T-helper 1 cell (primary cell): ENCODE measurements at places on chromosomes 1 and 21.
A peak's percentile ranks its signal among the peaks of the same experiment; 100 is the strongest.

DNA sequence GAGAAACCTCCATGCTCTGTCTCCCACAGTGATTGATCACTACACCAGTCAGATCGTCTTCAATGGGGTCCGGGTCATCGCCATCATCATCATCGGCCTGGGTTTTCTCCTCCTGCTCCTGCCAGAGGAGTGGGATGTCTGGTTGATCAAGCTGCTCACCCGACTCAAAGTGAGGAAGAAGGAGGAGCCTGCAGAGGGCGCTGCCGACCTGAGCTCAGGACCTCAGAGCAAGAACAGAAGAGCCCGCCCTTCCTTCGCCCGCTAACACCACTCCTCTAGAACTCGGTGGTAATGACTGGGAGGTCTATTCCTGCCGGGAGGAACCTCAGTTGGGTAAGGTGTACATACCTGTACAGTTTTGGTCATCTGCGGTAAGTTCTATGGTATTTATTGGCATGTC is 50.3 kb upstream of the COA6 start:
- DNase-seq, result peak; percentile 51

GRCh38 chr1:93468662-93469061 is 20.7 kb downstream of the FNBP1L start:
- no peak for DNase-seq

GRCh38 chr1:231866392-231867331 is 240.1 kb downstream of the DISC1 start:
- DNase-seq, result peak; percentile 50

- no peak for DNase-seq
Measured at GRCh38 chr1:210440081-210440480, 111.4 kb downstream of the HHAT start.

GRCh38 chr21:26966649-26967061 is 233 bp downstream of the ADAMTS5 start:
- no peak for DNase-seq

- DNase-seq, result no peak
Measured at GRCh38 chr1:178275553-178275952, 181.6 kb downstream of the RASAL2 start.
